ENCODE measurements at places on chromosomes 2 and 18.

GRCh38 chr2:215377283-215377682 is 58.6 kb downstream of the FN1 start:
- DNase-seq: no peak

GRCh38 chr18:10591896-10592295 is 66.1 kb downstream of the NAPG start:
- no peak for DNase-seq

GRCh38 chr2:207503234-207503633 is 26.5 kb upstream of the CREB1 start:
- DNase-seq: no peak

DNA sequence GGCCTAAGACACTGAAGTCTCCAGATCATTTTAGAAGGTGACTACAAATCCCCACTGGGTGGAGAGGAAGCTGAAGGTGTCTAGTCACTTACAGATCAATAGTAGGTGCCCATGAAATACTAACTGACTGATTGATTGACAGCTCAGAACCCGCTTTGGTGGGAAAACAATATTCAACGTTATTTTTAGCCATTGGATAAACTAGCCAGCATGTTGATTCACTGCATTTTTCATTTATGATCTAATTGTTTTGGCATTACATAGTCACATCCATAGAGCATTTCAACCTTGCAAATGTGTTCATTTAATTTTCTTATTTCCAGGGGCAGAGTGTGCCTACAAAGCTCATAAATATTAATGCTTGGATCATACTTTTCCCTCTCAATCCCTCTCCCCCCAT is 162.3 kb downstream of the MREG start:
- no peak for DNase-seq

DNA sequence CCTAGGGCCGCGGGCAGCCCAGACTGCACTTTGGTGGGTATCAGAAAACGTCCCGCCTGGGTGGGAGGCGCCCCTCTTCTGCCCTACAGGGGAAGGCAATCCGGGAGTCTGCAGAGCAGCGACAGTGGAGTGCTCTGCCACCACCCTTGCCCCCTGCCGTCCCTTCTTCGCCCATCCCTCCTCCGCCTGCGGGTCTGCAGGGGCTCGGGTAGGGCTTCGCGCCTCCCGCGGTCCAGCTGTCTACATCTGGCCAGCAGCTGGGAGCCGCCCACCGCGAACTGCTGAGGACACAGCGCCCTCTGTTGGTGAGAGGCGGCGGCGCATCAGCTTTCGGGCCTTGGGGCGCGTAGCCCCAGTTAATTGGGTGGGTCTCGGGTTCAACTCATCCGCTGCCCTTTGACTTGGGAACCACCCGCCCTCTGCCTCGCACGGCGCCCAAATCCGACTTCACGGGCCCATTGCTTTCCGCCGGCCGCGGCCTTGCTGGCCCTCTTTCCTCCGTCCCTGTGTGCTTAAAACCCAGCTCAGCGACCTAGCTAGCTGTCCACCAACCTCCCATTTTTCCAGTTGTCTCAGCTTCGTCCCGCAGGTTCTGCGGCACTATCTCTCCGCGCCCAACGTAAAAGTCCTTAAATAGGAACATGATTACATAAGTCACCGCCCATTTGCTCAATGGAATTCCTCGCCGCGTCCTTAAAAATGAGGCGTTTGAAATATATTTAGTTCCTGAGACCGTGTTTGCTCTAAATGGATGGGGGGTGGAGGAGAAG is 17.6 kb downstream of the WNT10A start:
- DNase-seq: peak; percentile 32

- DNase-seq: no peak
These were observed 790.6 kb downstream of the NRXN1 start for GRCh38 chr2:50241282-50241681.

DNA sequence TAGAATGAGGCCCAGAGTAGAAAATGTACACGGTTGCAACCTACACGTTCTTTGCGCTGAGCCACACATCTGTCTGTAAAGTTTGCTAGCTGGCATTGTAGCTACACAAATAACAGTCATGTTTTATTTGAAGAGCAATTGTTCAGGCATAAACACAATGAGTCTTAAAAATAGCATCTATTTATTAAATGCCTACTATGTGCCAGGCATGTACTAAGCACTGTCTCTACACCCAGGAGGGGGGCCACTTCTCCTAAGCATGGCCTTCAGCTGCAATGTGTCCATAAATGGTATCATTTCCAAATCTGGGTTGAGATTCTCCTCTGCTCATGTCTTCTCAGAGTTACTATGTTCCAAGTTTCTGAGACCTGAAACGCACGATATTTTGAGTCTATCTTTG is 156.1 kb upstream of the LMAN1 start:
- no peak for DNase-seq

DNA sequence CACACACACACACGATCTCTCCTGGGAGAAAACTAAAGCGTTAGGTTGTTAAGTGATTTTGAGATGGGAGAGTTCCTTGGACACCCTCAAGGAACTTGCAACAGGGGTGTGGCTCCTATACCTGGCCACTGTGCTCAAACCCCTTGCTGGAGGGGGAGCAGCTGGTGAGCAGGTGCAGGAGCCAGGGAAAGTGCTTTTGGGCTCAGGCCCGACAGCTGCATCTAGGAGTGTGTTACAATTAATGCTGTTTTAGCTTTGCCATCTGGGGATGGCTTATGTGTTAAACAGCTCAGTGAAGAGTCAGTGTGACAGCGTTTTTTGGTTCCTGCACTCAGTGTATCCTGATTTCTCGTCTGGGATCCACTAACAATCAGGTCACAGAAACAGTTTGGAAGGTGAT is 510.8 kb downstream of the TRIB2 start:
- DNase-seq: no peak

GRCh38 chr2:3617198-3617890 is 22.4 kb downstream of the COLEC11 start:
- no peak for DNase-seq

DNA sequence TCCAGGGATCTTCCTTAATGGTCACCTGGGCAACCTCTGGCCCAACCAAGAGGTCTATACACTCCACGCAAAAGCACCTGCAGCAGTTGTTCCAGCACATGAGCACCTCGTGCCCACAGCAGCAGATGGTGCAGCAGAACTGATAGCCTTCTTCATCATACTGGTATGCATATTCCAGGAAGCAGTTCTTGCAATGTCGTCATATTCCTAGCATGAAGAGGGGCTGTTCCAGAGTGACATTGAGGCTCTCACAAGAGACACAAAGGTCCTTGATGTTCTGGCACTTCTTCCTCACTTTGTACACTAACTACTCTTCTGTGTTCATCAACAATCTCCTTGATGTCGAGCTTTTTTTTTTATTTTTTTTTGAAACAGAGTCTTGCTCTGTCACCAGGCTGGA is 386.2 kb downstream of the MEIS1 start:
- no peak for DNase-seq

GRCh38 chr2:118012778-118013177 is 1.1 kb downstream of the CCDC93 start:
- DNase-seq: no peak

DNA sequence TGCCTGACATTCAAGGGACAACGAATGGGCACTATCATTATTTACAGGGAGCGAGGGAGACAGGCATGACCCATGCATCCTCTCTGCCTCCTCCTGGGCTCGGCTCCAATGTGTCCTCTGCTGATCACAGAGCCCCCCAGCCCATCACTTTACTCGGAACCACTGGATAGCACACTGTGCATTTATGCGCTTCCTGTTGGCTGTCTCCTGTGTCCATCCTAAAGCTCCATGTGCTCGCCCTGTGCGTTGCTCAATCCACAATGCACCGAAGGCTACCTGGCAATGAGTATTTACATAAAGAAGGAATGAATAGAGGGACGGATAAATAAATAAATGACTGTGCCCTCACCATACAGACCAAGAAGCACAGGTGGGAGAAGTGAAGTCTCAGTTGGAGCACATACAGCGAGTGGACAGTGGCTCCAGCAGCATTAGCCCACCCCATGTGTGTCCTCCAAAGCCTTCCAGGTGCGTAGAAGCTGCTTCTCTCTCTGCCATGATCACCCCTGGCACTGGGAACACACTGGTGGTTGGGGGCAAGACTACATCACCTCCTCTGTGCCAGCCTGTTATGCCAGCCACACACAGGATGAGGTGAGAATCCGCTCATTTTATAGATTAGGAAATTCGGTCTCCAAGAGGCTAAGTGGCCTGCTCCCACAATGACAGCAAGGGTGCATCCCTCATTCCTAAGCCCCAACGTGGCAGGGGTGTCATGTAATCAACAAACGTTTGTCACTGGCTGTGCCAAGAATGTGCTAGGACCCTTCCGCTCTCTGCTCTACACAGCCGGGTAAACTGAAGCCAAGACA is 2.3 kb upstream of the GDF7 start:
- DNase-seq: no peak

- DNase-seq: no peak
These were observed 48.2 kb upstream of the KCNG2 start for GRCh38 chr18:79749251-79750191.

DNA sequence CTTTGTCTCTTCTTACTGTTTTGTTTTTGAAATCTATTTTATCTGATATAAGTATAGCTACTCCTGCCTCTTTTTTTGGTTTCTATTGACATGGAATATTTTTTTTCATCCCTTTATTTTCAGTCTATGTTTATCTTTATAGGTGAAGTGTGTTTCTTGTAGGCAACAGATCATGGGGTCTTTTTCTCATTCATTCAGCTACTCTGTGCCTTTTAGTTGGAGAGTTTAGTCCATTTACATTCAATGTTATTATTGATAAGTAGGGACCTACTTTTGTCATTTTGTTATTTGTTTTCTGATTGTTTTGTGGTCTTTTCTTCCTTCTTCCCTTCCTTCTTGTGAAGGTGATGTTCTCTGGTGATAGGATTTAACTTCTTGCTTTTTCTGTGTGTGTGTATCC is 60.0 kb upstream of the STK39 start:
- DNase-seq: no peak

- DNase-seq: no peak
These were observed 229.1 kb upstream of the SLC14A2 start for GRCh38 chr18:45386041-45386655.

- no peak for DNase-seq
These were observed 14.6 kb downstream of the ZNF396 start for GRCh38 chr18:35362531-35362930.

DNA sequence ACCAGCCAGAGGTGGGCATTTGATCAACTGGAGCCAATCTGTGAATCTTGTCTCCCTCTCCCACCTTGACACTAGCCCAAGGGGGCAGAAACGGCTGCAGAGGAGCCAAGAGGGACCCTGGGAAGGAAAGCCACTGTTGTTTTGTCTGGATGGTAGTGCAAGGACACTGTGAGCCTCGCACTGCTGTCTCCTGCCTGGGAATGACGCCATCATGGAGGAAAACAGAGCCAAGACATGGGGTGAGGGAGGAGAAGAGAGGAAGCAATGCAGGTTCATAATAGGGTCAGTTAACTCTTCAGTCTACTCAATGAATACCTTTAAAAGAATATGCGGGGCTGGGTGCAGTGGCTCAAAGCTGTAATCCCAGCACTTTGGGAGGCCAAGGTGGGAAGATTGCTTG is 231.1 kb upstream of the AGAP1 start:
- DNase-seq: no peak

GRCh38 chr2:76953733-76954347 is 568.3 kb downstream of the LRRTM4 start:
- DNase-seq: peak; percentile 7

GRCh38 chr2:164840930-164841718 is 499 bp downstream of the COBLL1 start:
- peak; percentile 3 for DNase-seq

GRCh38 chr18:1544016-1544415 is 639.3 kb downstream of the ADCYAP1 start:
- DNase-seq: no peak

DNA sequence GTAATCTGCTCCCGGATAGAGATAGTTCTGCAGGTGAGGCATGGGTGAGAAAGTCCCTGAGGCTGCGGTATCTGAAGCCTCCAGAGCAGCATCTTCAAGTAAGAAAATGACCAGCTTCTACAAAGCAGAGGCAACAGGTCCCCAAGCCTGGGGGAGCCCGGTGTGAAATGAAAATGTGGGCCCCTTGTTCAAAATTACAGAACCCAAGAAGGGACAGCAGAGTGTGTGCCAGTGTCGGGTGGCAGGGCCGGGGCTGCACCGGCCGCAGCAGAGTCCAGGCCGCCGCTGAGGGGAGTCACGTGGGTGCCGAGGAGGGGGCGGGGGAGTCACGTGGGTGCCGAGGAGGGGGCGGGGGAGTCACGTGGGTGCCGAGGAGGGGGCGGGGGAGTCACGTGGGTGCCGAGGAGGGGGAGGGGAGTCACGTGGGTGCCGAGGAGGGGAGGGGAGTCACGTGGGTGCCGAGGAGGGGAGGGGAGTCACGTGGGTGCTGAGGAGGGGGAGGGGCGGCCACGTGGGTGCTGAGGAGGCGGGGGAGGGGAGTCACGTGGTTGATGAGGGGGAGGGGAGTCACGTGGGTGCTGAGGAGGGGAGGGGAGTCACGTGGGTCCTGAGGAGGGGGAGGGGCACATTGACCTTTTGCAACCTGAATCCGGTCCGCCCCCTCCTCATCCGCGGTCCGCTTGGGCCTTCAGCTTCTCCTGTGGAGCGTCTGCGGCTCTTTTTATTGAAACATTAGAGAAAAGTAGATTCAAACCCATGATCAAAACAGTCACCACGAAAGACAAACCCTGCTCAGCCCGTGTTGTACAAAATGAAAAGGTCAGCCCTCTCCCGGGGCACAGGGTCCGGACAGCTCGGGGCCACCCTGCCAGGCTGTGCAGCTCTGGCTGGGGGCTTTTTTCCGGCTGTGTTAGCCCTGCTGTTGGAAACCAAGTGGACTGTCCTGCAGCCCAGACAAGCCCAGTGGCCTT is 10.4 kb downstream of the COLEC11 start:
- DNase-seq: no peak

DNA sequence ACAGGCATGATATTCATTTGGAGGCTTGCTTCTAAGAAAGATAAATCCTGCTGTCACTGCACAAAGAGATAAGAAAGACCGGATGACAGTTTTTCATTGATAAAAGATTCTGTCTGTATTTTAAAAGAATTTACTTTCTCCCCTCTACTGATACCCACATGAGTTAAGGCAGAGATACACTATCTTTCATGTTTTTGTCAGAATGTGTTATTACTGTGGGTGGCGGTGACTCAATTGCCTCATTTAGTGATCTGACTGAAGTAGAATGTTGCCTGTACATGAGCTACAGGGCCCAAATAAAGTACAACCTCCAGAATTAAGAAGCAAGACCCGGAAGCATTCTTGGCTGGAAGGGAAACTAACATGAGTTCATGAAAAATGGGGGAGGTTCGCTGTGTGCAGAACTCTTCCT is 480.0 kb downstream of the SLC4A3 start:
- no peak for DNase-seq
